ENCODE measurements at places on chromosomes 16 and 17.

- DNase-seq = no peak
Measured at GRCh38 chr16:88045820-88046303, 94.6 kb downstream of the BANP start.

GRCh38 chr16:28935924-28936783 lies 4.4 kb downstream of the CD19 start:
- peak; percentile 85 for DNase-seq

DNA sequence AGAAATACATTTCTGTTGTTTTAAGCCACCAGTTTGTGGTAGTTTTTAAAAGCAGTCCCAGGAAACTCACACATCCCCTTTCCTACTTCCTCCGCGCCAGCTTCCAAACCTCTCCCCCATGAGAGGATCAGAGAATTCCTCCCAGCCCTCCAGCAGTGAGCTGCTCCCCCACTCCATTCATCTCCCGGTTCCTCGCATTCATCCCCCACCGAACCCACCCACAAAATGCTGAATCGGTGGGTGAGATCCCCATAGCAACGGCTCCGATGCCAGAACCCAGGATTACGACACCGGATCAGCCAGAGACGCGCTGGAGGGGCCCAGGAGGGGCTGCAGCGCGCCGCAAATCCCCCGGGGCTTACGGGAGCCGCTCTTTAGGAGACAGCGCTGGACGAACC lies 251.4 kb upstream of the RPL38 start:
- DNase-seq = no peak

DNA sequence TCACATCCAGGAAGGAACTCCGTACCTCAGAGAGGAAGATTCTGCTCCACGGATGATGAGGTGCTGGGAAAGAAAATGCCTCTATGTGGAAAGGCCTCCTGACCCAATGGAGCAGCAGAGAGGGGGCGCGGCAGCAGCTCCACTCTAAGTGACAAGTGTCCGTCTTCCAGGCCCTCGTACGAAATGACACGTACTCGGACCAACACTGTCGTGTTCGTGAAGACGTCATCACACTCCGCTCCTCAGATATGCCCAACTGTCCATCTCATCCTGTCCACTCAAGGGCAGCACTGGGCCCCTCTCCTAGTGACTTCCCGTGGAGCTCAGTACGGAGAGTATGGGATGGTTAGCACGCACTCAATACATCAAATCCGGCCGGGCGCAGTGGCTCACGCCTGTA lies 32.2 kb downstream of the MRM3 start:
- DNase-seq = no peak

DNA sequence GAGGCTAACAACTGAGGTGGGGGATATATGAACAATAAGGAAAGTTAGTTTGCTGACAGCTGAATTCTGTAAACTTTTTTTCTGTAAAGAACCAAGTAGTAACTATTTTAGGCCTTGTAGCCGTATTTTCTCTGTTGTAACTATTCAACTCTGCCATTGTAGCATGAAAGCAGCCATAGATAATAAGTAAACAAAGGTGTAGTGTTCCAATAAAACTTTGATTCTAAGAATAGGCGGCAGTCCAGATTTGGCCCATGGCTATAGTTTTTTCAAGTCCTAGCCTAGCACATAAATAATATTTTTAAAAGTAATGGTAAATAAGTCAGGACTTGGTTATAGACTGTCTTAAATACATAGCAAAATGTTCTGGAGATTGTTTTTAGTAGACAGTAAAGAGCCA lies 142.0 kb downstream of the STXBP4 start:
- no peak for DNase-seq

GRCh38 chr16:47627721-47628120 lies 166.6 kb downstream of the PHKB start:
- DNase-seq = no peak

DNA sequence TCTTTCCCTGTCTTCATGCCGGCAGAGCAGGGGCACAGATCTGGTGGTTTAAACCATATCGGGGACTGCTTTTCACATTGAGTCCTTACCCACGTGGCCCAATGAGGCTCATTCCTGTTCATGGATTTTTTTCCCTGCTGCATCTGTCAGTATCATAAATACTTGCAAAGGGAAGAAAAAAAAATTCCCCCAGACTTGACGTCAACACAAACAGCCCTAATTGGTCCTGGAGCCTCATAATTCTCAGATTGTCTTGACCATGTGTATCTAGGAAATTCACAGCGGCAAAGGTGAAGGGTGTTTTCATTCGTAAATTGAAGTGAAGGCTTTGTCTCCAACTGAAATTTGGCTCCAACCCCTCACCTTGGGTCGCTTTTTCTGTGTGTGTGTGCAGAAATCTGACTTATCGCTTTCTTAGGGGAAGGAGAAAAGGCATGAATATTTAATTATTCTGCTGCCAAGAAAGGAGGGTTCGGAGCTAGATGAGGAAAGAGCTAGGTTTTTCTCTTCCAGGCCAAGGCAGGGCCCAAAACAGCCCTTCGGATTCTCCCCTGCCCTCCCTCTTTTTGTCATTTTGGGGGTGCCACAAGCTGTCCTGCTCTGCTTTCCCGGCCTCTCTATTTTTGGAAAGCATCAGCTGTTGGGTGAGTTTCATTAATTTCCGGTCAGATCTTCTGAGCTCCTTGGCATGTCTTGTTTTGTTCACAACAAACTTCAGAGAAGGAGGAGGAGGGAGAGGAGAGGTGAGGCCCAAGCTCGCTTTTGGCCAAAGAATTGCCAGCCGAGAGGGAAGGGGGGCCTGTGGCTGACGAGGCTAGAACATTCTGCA lies 17.8 kb upstream of the CIBAR2 start:
- no peak for DNase-seq

DNA sequence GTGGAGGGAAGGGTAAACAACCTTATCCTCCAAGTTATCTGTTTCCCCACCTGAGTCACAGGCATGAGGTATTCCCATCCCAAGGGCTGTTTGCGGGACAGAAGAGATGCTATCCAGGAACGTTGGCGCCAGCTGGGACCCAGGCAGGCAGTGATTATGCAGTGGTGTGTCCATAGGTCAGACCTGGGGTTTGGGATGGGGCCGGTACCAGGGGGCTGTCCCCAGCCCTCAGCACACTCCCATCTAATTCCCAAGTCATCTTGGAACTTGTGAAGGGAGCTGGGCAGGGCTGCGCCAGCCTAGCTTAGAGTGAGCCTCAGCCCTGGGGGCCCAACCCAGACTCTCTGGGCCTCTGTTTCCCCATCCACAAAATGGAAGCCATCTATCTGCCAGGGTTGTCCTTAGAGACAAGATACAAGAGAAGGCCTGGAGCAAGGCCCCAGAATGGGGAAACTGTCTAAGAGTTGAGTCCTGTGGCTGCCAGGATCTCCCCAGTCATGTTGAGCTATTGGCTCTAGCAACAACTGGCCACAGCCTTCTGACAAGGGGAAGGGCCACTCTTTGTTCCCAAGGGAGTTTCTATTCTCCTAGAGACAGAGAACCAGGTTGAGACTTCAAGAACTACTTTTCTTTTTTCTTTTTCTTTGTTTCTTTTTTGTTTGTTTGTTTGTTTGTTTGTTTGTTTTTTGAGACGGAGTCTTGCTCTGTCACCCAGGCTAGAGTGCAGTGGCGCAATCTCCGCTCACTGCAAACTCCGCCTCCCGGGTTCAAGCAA lies 9.8 kb upstream of the JUP start:
- DNase-seq = no peak

GRCh38 chr17:68302066-68302564 lies 10.8 kb downstream of the ARSG start:
- no peak for DNase-seq

GRCh38 chr16:70694088-70694867 lies 8.4 kb upstream of the MTSS2 start:
- no peak for DNase-seq

- no peak for DNase-seq
Measured at GRCh38 chr16:16150117-16150877, 73.0 kb downstream of the ABCC6 start.

DNA sequence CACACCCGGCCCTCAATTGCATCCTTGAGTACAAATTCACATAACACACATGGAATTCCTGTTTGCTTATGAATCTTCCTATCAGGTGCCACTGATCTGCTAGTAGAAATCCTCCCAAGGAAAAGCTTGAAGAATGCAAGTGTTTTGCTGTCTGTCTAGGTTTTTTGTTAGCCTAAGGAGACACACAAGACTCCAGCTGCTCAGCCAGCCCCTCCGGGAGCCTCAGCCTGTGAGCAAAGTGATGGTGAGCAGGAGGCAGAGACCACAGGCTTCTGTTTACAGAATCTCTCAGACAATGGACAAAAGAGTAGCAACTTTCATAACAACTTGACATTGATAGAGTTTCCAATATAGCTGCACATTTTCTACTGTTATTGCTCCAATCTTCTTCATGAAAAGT lies 18.4 kb upstream of the PRKCA start:
- no peak for DNase-seq

GRCh38 chr17:17367931-17368330 lies 64.8 kb downstream of the NT5M start:
- DNase-seq = no peak

GRCh38 chr17:2297023-2297422 lies 6.6 kb downstream of the SMG6 start:
- no peak for DNase-seq

- DNase-seq = no peak
Measured at GRCh38 chr16:70790815-70791214, 10.1 kb downstream of the VAC14 start.

GRCh38 chr17:2388020-2388682 lies 12.7 kb downstream of the MNT start:
- no peak for DNase-seq

GRCh38 chr17:250487-251300 lies 69.2 kb upstream of the DOC2B start:
- no peak for DNase-seq

DNA sequence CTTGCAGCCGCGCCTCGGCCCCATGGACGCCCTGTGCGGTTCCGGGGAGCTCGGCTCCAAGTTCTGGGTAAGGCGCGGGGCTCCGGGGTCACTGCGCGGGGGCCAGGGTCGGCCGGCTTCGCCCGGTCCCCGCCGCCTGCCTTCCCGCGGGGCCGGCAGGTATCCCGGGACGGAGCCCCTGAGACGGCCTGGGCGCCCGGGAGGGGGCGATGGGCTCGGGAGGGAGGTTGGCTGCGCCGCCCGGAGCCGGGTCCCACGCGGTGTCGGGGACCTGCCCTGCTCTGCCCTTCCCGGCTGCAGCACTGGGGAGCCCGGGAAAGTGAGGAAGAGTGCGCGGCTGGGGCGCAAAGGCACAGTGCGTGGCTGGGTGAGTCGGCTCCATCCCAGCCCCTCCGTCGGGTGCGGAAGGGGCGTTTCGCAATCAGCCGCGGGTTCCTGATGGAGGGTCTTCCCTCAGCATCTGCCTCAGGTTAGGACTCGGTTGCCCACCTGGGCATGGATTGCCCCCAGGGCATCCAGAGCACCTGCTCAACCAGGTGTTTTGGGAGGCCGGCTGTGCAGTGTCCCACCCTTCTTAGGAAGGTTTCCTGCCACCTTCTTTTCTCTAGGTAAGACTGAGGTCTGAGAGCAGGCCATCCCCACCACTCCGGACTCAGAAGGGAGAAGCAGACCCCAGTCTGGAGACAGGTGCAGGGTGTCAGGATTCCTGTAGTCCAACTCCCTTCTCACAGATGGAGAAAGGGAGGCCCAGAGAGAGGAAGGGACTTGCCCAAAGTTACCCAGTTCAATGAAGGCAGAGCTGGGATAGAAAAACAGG lies 442 bp downstream of the ABCC3 start:
- no peak for DNase-seq

DNA sequence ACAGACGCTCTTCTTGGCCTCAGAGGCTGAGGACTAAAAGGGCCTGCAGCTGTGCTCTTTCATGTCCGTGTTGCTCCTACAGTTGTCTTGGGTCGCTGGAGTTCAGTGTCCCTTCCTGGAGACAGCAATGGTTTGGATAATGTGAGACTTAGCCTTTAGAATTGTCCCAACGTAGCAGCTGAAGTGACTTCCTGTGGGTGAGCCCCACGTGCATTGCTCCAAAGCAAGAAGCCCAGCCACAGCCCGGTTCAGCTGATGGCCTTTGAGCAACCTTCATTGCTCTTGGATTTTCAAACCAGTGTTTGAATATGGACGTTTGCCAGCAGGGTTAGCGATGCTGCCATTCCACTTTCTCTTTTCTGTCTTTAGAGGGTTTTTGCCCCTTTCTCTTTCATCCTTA lies 19.7 kb downstream of the TMEM11 start:
- DNase-seq = no peak

DNA sequence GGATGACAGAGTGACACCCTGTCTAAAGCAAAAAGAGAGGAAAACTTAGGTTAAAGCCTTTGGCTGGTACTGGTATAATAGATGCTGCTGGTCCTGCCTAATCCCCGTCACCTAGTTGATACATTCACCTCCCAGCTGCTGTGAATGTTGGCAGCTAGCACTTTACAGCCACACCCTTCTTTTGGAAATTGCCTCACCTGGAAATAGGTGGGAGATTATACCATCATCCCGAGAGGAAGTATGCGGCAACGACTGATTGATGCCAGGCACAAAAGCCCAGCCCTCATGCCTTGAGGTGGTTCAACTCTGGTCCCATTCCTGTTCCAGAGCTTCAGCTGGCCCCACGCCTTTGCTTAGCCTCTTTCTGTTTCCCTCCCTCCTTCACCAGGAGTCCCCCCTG lies 53.2 kb upstream of the SIAH1 start:
- no peak for DNase-seq

DNA sequence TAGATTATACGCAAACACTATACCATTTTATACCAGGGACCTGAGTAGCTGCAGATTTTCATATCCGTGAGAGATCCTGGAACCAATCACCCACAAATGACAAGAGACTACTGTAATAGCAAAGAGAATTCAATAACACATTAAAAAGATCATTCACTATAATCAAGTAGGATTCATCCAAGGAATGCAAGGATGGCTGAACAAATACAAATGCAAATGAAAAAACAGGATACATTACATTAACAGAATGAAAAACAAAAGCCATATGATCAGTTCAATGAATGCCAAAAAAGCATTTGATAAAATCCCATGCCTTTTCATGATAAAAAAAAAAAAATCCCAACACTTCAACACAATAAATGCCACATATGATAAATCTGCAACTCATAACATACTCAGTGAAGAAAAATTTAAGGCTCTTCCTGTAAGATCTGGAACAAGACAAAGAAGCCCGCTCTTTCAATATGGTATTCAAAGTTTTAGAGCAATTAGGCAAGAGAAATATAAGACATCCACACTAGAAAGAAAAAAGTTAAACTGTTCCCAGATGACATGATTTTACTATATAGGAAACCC lies 29.0 kb downstream of the N4BP1 start:
- no peak for DNase-seq

- DNase-seq = no peak
Measured at GRCh38 chr16:69830534-69831211, 68.5 kb downstream of the WWP2 start.

All from naive thymus-derived CD4-positive, alpha-beta T cell (primary cell).